Activated naive CD8-positive, alpha-beta T cell treated with anti-CD3 and anti-CD28 coated beads for 36 hours (primary cell): ENCODE measurements at places on chromosomes 1 and 21.
A peak's percentile ranks its signal among the peaks of the same experiment; 100 is the strongest.

DNA sequence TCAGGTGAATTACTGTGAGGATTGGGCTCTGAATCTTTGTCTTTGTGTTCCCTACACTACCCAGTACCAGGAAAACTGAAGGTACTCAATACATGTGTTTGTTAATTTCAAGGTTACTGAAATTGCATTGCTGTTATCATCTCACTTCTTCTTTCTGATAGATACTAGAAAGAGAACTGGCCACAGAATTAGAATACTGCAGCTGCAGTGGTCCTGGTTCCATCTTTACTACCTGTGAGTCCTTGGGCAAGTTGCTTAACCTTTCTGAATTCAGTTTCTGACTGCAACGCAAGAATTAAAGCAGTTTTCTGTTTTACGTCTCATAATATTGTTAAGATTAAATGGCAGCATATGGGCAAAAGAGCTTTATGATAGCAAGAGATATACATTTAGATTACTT lies 263.5 kb downstream of the LMO4 start:
- no peak for DNase-seq

- no peak for DNase-seq
These were observed 64.6 kb upstream of the BCAR3 start for GRCh38 chr1:93746021-93746812.

GRCh38 chr21:40803101-40803500 lies 43.9 kb downstream of the DSCAM start:
- no peak for DNase-seq

GRCh38 chr1:227622739-227623475 lies 59.6 kb downstream of the ZNF678 start:
- DNase-seq: no peak

- DNase-seq: no peak
These were observed 100.9 kb upstream of the BRINP3 start for GRCh38 chr1:190578526-190578925.

- no peak for DNase-seq
These were observed 32.4 kb upstream of the RGS7 start for GRCh38 chr1:241389400-241389799.

GRCh38 chr1:208520438-208521099 lies 276.4 kb upstream of the PLXNA2 start:
- DNase-seq: no peak

- DNase-seq: no peak
These were observed 71.8 kb upstream of the MACF1 start for GRCh38 chr1:39132505-39133339.

- peak; percentile 84 for DNase-seq
These were observed 64.9 kb upstream of the FCGR2A start for GRCh38 chr1:161440312-161440894.

- DNase-seq: peak; percentile 75
These were observed at the start of gene AGMAT for GRCh38 chr1:15584489-15585363. AGMAT (minus strand) TSS chr1:15585051; CDS start chr1:15584967, 84 bp downstream.

GRCh38 chr1:229226796-229227195 lies 44.1 kb upstream of the RAB4A start:
- DNase-seq: no peak

DNA sequence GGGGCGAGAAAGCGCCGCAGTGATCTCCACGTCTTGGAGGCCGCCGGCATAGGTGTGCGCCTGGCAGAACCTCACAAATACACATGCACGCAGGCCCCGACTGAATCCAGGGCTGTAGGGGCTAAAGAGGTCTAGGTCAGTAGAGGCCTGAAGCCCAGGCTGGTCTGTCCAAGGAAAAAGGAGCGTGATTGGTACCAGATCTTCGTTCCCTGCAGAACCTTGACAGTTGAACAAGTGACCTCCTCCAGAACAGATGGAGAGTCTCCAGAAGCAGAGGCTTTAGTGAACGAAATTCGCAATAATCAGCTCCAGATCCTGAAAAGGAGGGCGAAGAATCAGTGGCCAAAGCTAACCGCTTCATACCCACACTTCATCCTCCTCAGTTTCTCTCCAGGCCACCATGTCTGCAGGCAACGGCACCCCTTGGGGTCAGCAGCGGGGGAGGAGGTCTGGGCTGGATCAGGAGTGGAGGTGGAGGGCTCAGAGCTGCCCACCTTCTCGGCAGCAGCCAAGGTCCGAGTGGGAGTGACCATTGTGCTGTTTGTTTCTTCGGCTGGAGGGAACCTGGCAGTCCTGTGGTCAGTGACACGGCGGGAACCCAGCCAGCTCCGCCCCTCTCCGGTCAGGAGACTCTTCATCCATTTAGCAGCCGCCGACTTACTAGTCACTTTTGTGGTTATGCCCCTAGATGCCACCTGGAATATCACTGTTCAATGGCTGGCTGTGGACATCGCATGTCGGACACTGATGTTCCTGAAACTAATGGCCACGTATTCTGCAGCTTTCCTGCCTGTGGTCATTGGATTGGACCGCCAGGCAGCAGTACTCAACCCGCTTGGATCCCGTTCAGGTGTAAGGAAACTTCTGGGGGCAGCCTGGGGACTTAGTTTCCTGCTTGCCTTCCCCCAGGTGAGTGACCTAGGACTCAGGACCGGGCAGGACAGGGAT lies 749 bp upstream of the PEX11B start:
- peak; percentile 24 for DNase-seq

- DNase-seq: no peak
These were observed 1099.5 kb downstream of the PLA2G4A start for GRCh38 chr1:187928288-187928687.

GRCh38 chr21:46498335-46499050 lies 39.8 kb downstream of the DIP2A start:
- DNase-seq: no peak

DNA sequence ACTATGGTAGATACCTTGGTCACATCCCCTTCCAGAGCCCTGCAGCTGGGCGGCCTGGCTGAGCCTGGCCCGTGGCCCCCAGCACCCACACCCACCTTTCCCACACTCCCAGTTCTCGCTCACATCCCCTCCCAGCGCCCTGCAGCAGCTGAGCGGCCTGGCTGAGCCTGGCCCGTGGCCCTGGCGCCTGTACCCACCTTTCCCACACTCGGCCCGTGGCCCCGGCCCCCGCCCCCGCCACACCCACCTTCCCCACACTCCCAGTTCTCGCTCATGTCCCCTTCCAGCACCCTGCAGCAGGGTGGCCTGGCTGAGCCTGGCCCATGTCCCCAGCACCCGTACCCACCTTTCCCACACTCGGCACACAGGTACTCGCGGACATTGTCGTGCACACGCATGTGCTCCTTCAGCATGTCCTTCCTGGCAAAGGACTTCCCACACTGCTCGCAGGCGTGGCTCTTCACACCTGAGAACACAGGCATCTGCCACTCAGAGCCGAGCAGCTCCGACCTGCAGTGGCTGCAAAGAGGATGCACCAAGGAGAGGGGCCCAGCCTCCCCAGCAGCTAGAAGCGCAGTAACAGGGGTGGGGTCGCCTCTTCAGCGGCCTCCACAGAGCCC lies 52.5 kb upstream of the RIPK4 start:
- DNase-seq: no peak

GRCh38 chr1:89759036-89759435 lies 61.8 kb upstream of the LRRC8D start:
- DNase-seq: no peak

- no peak for DNase-seq
These were observed 609.8 kb upstream of the NCAM2 start for GRCh38 chr21:20388400-20388799.

GRCh38 chr1:54163051-54163450 lies 10.3 kb upstream of the CDCP2 start:
- no peak for DNase-seq

DNA sequence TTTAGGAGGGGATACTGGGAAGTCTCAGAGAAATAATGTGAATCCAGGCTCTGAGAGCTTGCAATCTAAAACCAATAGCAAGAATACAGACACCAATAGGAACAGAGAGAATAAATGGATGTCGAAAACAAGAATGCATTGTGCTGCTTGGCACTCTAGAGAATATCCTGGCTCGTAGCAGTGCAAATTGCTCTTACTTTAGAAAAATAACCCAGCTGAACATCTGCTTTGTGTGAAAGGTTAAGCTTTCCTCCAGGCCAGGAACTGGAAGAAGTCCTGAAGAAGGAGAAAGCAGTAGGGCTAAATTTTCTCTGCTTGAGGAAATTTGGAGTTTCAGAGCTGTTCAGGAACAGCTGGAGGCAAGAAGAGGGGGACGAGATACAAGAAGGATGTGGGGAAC lies 382.3 kb downstream of the HHIPL2 start:
- DNase-seq: no peak

DNA sequence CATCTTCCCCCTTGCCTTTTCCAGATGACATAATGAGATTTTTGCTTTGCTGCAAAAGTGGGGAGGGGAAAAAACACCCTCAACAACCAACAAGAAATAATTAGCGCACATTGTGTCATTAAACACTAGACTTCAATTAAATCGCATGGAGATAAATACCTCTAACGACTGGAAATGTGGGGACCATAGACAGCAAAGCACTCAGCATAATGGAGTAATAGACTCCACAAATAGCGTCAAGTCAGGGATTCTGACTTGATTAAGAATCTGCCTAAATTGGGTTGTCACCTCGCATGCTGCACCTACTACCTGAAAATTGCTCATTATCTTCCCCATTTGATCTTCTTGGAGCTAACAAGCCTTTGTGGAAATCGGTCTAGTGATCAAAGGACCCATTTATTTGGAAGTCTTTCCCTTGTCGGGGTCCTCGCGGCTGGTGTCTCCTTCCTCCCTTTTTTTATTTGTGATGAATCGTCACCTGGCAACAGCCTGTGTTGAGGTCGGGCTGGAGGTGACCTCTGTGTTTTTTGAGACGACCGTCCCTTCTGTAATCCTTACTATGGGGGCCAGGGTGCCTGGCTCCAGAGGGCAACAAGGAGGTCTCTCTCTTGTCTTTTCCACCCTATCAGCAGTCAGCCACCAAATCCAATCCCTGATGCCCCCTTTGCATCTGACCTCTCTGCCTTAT lies 75.3 kb upstream of the IGSF21 start:
- DNase-seq: no peak

GRCh38 chr1:209692745-209693504 lies 11.7 kb upstream of the HSD11B1 start:
- peak; percentile 65 for DNase-seq

- DNase-seq: no peak
These were observed 163.5 kb upstream of the LMO4 start for GRCh38 chr1:87165177-87165576.

DNA sequence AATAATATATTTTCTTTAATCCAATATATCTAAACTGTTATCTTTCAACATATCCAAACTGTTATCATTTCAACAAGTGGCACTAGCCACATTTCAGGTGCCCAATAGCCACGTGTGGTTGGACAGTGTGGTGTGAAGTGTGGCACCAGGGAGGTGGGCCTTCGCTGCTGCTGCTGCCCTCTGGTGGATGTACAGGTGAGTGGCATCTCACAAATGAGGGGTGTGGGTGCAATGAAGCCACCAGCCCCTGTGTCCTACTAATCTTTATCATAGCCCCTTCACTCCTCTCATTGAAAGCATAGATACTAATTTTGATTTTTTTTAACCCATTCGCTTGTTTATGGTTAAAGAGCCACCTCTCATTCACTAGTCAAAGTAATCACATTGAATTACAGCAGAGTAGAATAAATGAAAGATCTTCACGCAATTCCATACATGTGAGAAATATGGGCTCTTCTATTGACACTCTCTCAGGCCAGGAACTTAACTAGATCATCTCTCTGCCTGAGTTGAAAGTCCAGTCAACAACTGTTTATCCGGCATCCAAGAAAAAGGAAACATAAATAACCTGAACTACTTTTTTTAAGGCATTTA lies 499.2 kb downstream of the OMA1 start:
- peak; percentile 9 for DNase-seq

DNA sequence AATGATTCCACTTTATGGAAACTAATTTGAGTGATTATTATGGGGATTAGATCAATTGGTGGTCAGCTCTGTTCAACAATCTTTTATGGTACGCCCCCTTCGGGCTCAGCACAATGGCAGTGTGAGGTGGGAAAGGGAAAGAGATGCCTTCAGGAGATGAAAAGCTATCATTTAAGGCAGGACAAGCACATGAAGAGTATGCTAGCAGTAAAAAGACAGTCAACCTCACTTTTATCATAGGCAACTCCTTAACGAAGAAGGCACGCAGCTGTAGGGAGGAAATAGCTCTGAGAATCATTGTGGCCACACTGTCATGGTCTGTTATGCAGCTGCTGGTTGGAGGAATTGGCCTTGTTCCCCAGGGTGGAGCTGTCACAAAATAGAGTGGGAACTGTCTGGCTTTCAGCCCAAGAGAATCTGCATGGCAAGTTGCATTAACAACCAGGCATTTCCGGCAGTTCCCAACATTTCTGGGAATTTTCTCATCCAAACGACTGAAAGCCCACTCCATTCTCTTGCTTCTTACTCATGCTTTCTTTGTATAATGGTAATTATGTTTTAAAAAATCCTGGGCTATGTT lies 54.4 kb upstream of the BCL10 start:
- DNase-seq: no peak

- no peak for DNase-seq
These were observed 51.6 kb upstream of the CNTN2 start for GRCh38 chr1:204991342-204991844.

- DNase-seq: no peak
These were observed 28.8 kb downstream of the MEF2D start for GRCh38 chr1:156471496-156472490.

DNA sequence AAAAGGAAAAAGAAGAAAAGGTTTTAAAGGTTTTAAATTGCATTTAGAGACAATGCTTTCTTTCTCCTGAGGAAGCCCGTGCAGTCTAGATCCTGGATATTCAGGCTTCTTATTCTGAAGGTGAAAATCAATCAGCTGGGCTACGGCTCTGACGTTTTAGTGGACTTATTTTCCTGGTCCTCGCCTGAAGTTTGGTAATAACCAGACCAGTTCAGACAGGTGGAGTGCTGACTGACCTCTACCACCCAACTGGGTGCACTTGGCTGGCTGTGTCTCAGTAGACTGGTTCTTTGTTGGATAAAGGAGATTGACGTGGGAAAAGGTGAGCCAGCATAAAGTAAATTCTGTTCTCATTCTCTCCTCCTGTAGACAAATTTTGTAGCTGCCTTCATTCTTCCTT lies 7.2 kb upstream of the ATP1A1 start:
- no peak for DNase-seq

DNA sequence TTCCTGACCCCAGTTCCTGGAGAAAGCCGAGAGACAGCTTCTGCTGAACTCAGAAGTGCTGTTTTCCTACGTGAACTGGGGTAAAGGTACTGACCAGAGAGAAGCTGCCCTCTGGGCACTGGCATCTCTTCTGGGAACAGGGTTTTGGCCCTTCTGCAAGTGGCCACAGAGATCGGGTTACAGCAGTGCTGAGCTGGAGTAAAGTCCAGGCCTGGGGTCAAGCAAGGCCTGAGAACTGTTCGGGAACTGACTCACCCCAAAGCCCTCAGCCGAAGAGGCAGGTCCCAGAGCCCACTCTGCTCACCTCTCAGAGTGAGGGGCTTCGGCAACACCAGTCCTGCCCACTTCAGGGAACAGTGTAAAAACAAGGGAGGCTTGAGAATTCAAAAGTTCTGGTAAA lies 177.2 kb upstream of the RUNX1 start:
- no peak for DNase-seq

- DNase-seq: no peak
These were observed 724.5 kb downstream of the NCAM2 start for GRCh38 chr21:21722731-21723130.

DNA sequence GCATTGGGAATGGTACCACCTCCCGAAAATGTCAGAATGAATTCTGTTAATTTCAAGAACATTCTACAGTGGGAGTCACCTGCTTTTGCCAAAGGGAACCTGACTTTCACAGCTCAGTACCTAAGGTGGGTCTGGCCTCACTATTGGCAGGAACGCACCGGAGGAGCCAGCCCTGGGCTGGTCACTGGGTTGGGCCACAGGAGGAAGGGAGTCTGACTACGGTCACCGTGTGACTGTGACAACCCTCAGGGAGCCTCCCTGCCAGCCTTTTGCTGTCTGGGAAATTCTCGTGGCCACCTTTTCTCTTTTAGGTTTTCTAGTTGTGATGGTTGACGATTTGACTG lies 2.2 kb downstream of the IL10RB start:
- DNase-seq: no peak
